ENCODE measurements at places on chromosomes 16 and 17. TPM values are rescaled to one million over a fixed set of nuclear protein-coding genes. Genes with fewer than 3 reads are reported as not detected.

GRCh38 chr16:89308391-89309333 lies 91.2 kb downstream of the ZNF778 start:
- H3K27ac ChIP-seq, result no peak overlapping the region
- H3K4me3 ChIP-seq, result peak overlapping the region; percentile 14
- H3K4me1 ChIP-seq, result no peaks in the 10 kb centered on the region
- H3K36me3 ChIP-seq, result peaks cover 32% of the 10 kb centered on the region

- H3K4me1 ChIP-seq, result peaks cover 13% of the 10 kb centered on the region
- H3K27ac ChIP-seq, result no peak overlapping the region
- H3K36me3 ChIP-seq, result no peaks in the 10 kb centered on the region
These were observed 475.0 kb downstream of the HS3ST3B1 start for GRCh38 chr17:14775731-14776492.

- no peaks in the 10 kb centered on the region for H3K27me3 ChIP-seq
- H3K4me1 ChIP-seq, result no peaks in the 10 kb centered on the region
- no peak overlapping the region for H3K27ac ChIP-seq
- H3K36me3 ChIP-seq, result peaks cover 9% of the 10 kb centered on the region
- no peak for DNase-seq
These were observed 6.5 kb upstream of the CTCF start for GRCh38 chr16:67555795-67556212.

Gene PLCG2
- 5.4 TPM for total RNA-seq
